ENCODE measurements at places on chromosomes 12 and 14.

DNA sequence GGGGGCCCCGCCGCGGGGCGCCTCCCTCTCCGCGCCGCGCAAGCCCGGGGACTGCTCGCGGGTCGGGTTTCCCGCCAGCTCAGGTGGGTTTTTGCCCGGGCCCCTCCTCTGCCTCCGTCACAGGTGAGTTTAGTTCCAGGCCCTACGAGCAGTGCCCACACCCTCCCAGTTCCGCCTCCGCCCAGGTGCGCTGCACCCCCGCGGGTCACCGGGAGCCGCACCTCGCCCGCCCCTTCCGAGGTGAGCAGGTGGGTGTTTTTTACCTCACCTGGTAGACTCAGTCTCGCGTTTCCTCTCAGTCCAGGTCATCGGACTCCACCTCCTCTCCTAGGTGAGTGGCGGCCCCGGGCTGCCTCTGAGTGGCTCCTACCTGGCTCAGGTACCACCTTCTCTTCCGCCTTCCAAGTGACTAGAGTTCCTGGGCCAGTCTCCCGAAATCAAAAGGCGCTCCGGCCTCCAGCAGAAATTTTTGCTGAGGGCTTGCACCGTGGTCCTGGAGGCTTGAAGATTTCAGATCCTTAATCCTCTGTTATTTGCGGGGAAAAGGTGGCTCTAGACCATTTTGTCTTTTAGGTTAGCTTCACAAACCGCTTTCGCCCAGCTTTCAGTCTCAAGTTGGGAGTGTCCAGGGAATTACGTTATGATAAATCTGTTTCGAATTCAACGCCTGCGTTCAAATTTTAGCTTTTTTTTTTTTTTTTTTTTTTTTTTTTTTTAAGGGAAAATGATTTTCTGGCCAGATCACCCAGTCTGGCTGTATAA is at the start of gene TMEM30B:
TSS of gene TMEM30B (minus strand) at position 153 of the 762 bp plus-strand sequence. CDS start 191 bp downstream, outside the sequence.
- DNase-seq = no peak

GRCh38 chr12:96350982-96351381 is 49.3 kb downstream of the CDK17 start:
- no peak for DNase-seq

GRCh38 chr12:7844116-7844515 is 28.6 kb downstream of the SLC2A14 start:
- DNase-seq = no peak

DNA sequence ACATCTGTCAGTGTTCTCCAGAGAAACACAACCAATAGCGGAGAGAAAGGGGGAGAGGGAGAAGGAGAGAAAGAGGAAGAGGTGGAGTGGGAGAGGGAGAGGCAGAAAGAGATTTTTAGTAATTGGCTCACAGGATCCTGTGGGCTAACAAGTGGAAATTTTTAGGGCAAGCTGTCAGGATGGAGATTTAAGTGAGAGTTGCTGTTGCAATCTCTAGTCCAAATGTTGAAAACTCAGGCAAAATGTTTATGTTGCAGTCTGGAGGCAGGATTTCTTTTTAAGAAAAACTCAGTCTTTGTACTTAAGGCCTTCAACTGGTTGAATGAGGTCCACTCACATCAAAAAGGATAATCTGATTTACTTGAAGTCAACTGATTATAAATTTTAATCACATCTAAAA is 12.5 kb upstream of the GLIPR1L2 start:
- no peak for DNase-seq

DNA sequence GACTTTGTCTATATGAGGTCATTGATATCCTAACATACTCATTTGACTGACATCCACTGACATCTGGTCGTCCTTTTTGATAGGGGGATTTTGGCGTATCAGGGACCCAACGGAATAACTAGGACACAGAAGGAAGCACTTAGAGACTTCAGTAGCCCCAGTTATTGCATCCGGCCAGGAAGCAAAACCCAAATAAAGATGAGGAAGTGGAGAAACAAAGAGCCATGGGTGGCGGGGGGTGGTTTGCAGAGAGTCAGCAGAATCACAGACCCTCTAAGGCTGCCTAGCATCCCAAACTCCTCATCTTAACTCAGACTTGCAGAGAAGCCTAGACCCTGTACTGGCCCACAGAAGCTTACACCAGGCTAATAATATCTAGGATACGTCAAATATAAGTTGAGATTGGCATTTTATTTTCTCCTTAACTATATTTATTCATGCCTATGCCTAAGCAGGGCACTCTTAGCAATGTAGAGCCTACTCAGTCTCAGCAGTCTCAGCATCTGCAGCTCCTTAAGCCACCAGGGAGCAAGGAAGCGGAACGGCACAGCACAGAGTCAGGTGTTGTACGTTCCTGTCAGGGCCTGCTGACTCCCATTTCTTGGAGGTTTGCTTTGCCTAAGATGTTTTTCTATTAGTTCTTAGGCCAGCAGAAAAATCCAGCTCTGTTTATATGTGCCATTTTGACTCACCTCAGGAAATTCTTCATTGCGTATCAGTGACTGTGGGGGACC is 45.1 kb downstream of the KCNA1 start:
- no peak for DNase-seq

GRCh38 chr12:57087691-57088353 is 1.1 kb upstream of the NAB2 start:
- DNase-seq = peak; percentile 92

DNA sequence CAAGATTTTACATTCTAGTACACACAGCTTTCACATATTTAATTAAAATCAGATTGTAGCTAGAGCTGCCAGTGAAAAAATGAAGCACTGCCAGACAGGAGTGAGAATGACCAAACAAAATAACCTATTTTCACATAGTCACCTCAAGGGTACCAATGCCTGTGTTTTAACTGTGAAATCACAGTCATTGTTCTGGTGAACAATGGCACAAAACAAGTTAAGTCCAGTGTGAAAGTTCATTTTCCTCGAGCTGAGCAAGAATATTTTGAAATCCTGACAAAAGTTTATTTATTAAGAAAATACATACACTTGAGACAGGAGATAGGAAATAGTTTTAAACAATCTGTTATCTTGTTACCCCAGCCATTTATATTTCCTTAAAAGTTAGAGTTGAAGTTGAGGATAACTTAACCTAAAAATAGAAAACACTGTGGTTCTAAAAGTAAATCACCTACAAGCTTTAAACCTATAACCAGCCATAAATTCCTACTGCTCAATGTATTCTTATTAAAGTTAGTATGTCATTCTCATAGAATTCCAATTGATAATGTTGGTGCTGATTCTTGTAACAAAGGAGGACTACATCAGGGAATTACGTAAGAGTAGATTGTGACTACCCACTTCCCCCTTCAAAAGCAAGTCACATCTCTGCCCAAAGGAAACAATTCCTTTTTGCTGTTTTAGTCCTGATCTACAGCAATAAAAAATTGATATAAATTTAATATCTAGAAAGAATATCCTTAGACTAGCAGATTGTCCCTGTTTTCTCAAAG is 15.9 kb downstream of the DENND5B start:
- no peak for DNase-seq

GRCh38 chr14:49732896-49733295 is 35.1 kb upstream of the KLHDC2 start:
- DNase-seq = no peak

- DNase-seq = peak; percentile 56
Observed at GRCh38 chr12:92593734-92594402, 108.9 kb upstream of the PLEKHG7 start.
